H9 (cell line): ENCODE measurements at places on chromosomes 16 and 17.

- no peak for DNase-seq
- H3K36me3 ChIP-seq: no peaks in the 10 kb centered on the region
- H3K4me1 ChIP-seq: no peaks in the 10 kb centered on the region
- no peaks in the 10 kb centered on the region for H3K27me3 ChIP-seq
Measured at GRCh38 chr16:30049871-30050270, 15.7 kb upstream of the ALDOA start.

GRCh38 chr17:58998871-58999270 lies 107.8 kb downstream of the TRIM37 start:
- H3K27ac ChIP-seq: no peak overlapping the region
- H3K4me1 ChIP-seq: no peaks in the 10 kb centered on the region
- H3K36me3 ChIP-seq: peaks cover 23% of the 10 kb centered on the region; the same call in 2 of the 3 replicates
- H3K4me3 ChIP-seq: no peak overlapping the region
- no peaks in the 10 kb centered on the region for H3K27me3 ChIP-seq
- DNase-seq: no peak

- no peaks in the 10 kb centered on the region; the same call in 1 of the 2 replicates for H3K4me1 ChIP-seq
- no peak overlapping the region for H3K27ac ChIP-seq
- no peaks in the 10 kb centered on the region for H3K36me3 ChIP-seq
- H3K4me3 ChIP-seq: peak overlapping the region; percentile 46; the same call in 2 of the 3 replicates
Measured at GRCh38 chr17:78342449-78343186, 17.3 kb downstream of the SOCS3 start.

DNA sequence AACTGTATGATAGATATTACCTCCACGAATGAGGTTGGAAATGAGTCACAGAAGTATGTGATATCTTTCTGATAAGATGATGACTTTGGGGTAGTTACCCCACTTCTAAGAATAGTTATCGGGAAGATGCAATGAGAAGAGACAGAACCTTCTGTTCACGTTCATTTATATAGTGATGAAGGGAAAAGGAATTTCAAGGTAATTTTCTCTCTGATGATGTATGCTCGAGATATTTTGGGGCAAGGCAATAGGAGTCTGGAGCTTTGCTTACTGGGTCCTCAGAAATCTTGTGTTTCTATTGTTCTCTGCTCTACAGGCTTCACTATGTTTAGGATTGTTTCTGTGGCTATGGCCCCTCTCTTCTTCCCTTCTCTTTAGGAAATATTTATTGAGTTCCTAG lies 1389.6 kb downstream of the CDH8 start:
- no peaks in the 10 kb centered on the region for H3K4me1 ChIP-seq
- H3K27ac ChIP-seq: no peak overlapping the region
- H3K27me3 ChIP-seq: no peaks in the 10 kb centered on the region
- H3K36me3 ChIP-seq: no peaks in the 10 kb centered on the region
- no peak for DNase-seq

GRCh38 chr17:39325528-39326240 lies 75.7 kb downstream of the FBXL20 start:
- H3K4me1 ChIP-seq: no peaks in the 10 kb centered on the region
- H3K27me3 ChIP-seq: no peaks in the 10 kb centered on the region
- no peak overlapping the region for H3K4me3 ChIP-seq
- no peaks in the 10 kb centered on the region for H3K36me3 ChIP-seq
- H3K27ac ChIP-seq: no peak overlapping the region

DNA sequence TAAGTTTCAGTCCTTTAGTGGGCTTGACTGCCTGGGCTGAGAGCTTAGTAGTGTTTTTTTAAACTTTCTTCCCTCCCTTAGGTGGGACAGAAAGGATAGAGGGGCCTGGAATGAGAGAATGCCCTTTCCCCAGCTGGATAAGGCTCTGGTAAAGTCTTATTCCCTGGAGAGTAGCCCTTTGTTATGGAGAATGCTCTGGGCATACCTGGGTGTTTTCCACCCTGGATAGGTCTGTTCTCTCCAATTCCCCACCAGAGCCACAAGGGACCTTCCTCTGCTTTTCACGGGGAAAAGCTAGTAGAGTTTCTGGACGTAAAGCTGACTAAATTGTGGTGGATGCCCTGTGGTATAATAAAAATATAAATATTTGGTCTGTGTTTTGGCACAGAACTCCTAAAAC lies 164.1 kb downstream of the HS3ST4 start:
- H3K27ac ChIP-seq: peak overlapping the region; percentile 92
- DNase-seq: peak; percentile 73
- peaks cover 17% of the 10 kb centered on the region for H3K4me1 ChIP-seq
- no peaks in the 10 kb centered on the region for H3K27me3 ChIP-seq

DNA sequence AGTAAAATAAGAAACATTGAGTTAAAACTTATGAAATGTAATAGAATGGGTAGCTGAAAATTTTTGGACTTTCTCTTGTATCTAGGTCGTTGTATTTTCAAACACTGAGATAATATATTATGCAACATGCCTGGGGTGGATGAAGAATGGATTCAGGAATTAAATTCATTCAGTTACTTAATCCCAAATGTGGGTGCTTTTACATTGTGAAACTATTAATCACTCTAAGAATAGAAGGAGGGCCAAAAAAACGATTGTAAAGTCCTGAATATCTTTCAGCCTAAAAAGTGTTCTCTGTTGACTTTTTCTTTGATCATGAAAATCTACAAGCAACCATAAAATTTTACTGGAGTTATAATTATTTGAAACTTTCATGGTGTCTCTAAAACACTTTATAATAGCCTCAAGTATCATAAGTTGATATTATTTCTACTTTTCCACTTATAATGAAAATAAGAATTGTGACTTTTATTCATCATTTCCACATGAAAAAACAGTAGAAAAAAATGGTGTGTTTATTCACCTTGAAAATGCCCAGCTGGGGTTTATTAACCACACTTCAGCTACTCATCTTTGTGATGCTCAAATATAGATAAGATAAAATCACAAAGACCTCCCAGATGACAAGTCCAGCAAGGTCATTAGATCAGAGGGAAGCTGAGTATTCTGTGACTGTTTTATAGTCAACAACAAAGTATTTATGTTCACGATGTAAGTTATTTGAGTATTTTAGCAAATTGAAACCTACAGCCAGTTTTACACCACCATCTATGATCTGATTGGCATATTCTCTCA lies 619.9 kb upstream of the SOX9 start:
- no peaks in the 10 kb centered on the region for H3K27me3 ChIP-seq
- H3K27ac ChIP-seq: no peak overlapping the region
- H3K4me3 ChIP-seq: no peak overlapping the region
- no peaks in the 10 kb centered on the region for H3K4me1 ChIP-seq

DNA sequence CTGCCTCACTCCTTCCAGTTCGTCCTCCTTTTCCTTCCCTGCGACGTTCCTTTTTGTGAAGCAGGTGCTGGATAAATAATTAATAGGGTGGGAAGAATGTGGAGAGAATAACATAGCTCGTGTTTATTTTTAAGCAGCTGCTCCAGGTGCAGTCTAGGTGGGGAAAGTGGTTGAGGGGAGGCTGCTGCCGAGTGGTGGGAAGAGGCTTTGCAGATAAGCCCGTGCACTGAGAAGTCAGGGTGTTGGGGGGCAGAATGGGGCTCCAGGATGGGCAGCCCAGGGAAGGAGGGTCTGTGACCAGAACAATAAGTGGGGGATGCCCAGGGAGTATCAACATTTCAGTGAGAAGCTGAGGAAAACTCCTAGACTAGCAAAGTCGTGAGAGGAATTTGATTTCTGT lies 300.5 kb downstream of the CPPED1 start:
- no peaks in the 10 kb centered on the region for H3K36me3 ChIP-seq
- no peak overlapping the region for H3K4me3 ChIP-seq
- H3K27me3 ChIP-seq: no peaks in the 10 kb centered on the region

GRCh38 chr17:13016881-13017654 lies 759 bp downstream of the ELAC2 start:
- no peaks in the 10 kb centered on the region for H3K27me3 ChIP-seq
- H3K4me3 ChIP-seq: peak overlapping the region; percentile 94
- H3K27ac ChIP-seq: no peak overlapping the region
- no peaks in the 10 kb centered on the region for H3K4me1 ChIP-seq

- no peak for DNase-seq
- H3K4me3 ChIP-seq: no peak overlapping the region
- no peak overlapping the region for H3K27ac ChIP-seq
- no peaks in the 10 kb centered on the region for H3K36me3 ChIP-seq
Measured at GRCh38 chr16:70442344-70442743, 3.4 kb upstream of the ST3GAL2 start.

GRCh38 chr17:58382108-58382871 lies 30.3 kb upstream of the SUPT4H1 start:
- DNase-seq: no peak
- H3K4me1 ChIP-seq: peaks cover 3% of the 10 kb centered on the region; the same call in 1 of the 2 replicates
- no peak overlapping the region for H3K4me3 ChIP-seq
- H3K27me3 ChIP-seq: no peaks in the 10 kb centered on the region
- no peaks in the 10 kb centered on the region for H3K36me3 ChIP-seq

DNA sequence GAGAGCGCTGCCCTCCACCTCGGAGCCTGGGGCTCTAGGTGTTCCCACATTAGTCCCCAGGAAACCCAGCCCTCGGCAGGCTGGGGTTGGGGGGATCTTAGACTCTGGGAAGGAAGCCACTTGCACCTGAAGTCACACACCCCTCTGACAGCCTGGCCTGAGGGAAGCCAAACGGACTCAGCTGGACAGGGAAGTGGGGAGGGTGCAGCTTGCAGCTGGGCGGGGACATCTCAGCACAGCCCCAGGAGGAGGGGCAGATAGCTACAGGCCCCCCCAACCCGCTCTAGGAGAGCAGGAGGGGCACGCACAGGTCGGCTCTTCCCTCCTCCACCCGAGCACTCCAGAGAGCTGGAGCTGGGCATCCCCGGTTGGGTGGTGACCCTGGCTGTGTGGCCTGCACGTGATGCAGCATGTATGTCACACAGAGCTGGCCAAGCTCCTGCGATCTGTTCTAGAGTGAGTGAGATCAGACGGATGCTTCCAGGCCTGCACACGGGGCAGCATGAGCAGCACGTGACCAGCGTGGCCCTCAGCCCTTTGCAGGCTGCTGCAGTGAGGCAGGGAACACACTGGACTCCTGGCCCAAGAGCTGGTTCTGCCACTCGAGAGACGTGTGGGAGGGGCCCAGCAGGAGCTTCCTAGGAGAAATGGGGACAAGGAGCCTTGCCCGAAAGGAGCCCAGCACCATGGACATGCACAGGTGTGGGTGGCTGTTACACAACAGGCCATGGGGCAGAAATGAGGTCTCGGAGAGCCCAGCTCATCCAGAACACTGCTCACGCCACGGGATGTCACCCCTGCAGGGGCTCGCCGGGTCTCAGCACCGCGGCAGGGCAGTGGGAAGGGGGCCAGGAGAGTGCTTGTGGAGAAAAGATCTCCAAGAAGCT lies 15.4 kb downstream of the KIFC3 start:
- H3K4me1 ChIP-seq: no peaks in the 10 kb centered on the region
- H3K27ac ChIP-seq: no peak overlapping the region
- no peaks in the 10 kb centered on the region for H3K36me3 ChIP-seq
- H3K4me3 ChIP-seq: no peak overlapping the region

- H3K36me3 ChIP-seq: no peaks in the 10 kb centered on the region
- H3K4me3 ChIP-seq: no peak overlapping the region
- H3K4me1 ChIP-seq: peaks cover 3% of the 10 kb centered on the region; the same call in 1 of the 2 replicates
- H3K27ac ChIP-seq: no peak overlapping the region
- no peak for DNase-seq
- H3K27me3 ChIP-seq: no peaks in the 10 kb centered on the region
Measured at GRCh38 chr17:66378296-66378695, 75.9 kb downstream of the PRKCA start.

- no peaks in the 10 kb centered on the region for H3K27me3 ChIP-seq
- no peaks in the 10 kb centered on the region for H3K36me3 ChIP-seq
- DNase-seq: no peak
- no peak overlapping the region for H3K4me3 ChIP-seq
Measured at GRCh38 chr16:52855463-52855862, 197.2 kb downstream of the CHD9NB start.

GRCh38 chr17:49914664-49915063 lies 54.3 kb upstream of the DLX4 start:
- H3K27ac ChIP-seq: no peak overlapping the region
- H3K4me1 ChIP-seq: 0 out of 2 replicates have a peak, but pooled peaks cover 4% of the 10 kb centered on the region
- H3K36me3 ChIP-seq: no peaks in the 10 kb centered on the region
- no peak for DNase-seq
- H3K4me3 ChIP-seq: no peak overlapping the region
- peaks cover 15% of the 10 kb centered on the region; the same call in 1 of the 2 replicates for H3K27me3 ChIP-seq

GRCh38 chr17:8154608-8155155 lies 2.5 kb upstream of the PER1 start:
- H3K27me3 ChIP-seq: no peaks in the 10 kb centered on the region
- H3K4me1 ChIP-seq: peaks cover 5% of the 10 kb centered on the region
- DNase-seq: no peak
- H3K4me3 ChIP-seq: no peak overlapping the region; the same call in none of the 2 replicates
- H3K27ac ChIP-seq: no peak overlapping the region
- peaks cover 8% of the 10 kb centered on the region for H3K36me3 ChIP-seq

GRCh38 chr16:11264155-11264832 lies 4.8 kb downstream of the TNP2 start:
- H3K27ac ChIP-seq: no peak overlapping the region
- DNase-seq: no peak
- no peaks in the 10 kb centered on the region for H3K27me3 ChIP-seq

- H3K4me1 ChIP-seq: no peaks in the 10 kb centered on the region
- no peak overlapping the region for H3K4me3 ChIP-seq
- H3K27ac ChIP-seq: no peak overlapping the region
- H3K36me3 ChIP-seq: peaks cover 14% of the 10 kb centered on the region
- no peak for DNase-seq
- no peaks in the 10 kb centered on the region for H3K27me3 ChIP-seq
Measured at GRCh38 chr16:75710344-75710743, 9.1 kb upstream of the DUXB start.

DNA sequence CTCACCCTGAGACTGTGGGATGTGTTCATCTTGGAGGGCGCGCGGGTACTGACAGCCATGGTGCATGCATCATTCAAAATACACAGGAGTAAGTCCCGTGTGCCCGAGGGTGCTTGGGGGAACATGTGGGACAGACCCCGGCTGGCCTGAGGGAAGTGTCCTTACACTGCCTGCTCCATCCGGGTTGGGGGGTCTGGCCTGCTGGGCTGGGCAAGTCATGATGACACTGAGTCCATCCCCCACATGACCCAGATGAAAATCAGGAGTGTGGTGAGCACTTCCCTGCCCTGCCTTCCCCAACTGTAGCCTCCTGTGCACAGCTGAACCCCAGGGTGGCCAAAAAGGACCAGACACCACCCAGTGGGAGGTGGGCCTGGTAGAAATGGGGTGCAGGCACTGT lies 10.8 kb downstream of the TBC1D26 start:
- H3K27ac ChIP-seq: no peak overlapping the region
- no peaks in the 10 kb centered on the region for H3K36me3 ChIP-seq
- H3K4me3 ChIP-seq: no peak overlapping the region
- no peak for DNase-seq
- H3K4me1 ChIP-seq: no peaks in the 10 kb centered on the region

- H3K4me1 ChIP-seq: no peaks in the 10 kb centered on the region; the same call in 1 of the 2 replicates
- peaks cover 31% of the 10 kb centered on the region for H3K36me3 ChIP-seq
- no peak overlapping the region for H3K27ac ChIP-seq
- no peak for DNase-seq
- no peaks in the 10 kb centered on the region; the same call in 1 of the 2 replicates for H3K27me3 ChIP-seq
- H3K4me3 ChIP-seq: no peak overlapping the region
Measured at GRCh38 chr17:40352779-40353394, 11.7 kb downstream of the GJD3 start.

- no peak overlapping the region for H3K27ac ChIP-seq
- H3K4me3 ChIP-seq: peak overlapping the region; percentile 80
- no peaks in the 10 kb centered on the region for H3K36me3 ChIP-seq
- H3K4me1 ChIP-seq: 0 out of 2 replicates have a peak, but pooled peaks cover 3% of the 10 kb centered on the region
- H3K27me3 ChIP-seq: no peaks in the 10 kb centered on the region; the same call in 1 of the 2 replicates
- no peak for DNase-seq
Measured at GRCh38 chr16:4316108-4316863, 419 bp downstream of the GLIS2 start.
